CD4-positive, alpha-beta T cell treated with Interleukin-17A for 1 hour (primary cell): ENCODE measurements at places on chromosomes 3 and 15.

- no peak for DNase-seq
Observed at GRCh38 chr3:169295126-169295525, 368.4 kb downstream of the MECOM start.

- DNase-seq: no peak
Observed at GRCh38 chr3:104359546-104359945, 1007.2 kb upstream of the ALCAM start.

DNA sequence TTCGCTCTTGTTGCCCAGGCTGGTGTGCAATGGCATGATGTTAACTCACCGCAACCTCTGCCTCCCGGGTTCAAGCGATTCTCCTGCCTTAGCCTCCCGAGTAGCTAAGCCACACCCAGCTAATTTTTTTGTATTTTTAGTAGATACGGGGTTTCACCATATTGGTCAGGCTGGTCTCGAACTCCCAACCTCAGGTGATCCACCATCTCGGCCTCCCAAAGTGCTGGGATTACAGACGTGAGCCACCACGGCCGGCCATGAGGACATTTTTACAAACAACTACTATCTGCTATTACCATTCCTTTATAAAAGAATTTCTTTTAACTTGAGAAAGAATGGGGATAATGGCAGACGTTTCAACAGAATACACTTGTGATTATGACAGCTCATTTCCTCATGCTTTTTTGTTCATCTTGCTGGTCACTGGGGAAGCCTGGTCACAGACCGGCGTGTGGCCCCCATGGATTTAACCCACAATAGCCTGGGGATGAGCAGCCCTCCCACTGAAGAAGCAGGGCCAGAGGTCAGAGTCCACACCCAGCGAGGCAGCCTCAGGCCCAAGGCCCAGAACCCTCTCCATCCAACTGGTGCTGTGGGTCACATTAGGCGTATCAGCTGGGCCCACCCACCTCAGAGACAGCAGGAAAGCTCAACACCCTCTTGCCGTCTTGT is 112.0 kb downstream of the LIPC start:
- no peak for DNase-seq

DNA sequence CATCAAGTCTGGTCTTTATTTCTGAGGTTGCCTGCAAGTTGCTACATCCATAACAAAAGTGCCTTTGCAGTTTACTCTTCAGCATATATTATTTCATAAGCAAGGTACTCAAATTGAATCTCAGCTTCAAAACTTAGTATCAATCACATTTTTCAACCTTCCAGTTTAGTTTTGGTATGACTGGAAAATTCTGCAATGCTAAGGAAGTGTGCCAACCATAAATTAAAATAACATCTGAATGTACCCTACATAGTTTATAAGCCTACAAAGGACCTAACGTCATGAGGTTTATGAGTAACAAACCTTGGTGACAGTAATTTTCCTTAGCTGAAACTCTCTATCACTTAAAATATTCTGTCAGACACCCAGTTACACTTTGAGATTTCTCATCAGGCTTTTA is 62.8 kb downstream of the THBS1 start:
- no peak for DNase-seq

GRCh38 chr3:60578936-60579335 is 672.3 kb downstream of the FHIT start:
- DNase-seq: no peak

- no peak for DNase-seq
Observed at GRCh38 chr3:31495971-31496665, 36.6 kb upstream of the STT3B start.

DNA sequence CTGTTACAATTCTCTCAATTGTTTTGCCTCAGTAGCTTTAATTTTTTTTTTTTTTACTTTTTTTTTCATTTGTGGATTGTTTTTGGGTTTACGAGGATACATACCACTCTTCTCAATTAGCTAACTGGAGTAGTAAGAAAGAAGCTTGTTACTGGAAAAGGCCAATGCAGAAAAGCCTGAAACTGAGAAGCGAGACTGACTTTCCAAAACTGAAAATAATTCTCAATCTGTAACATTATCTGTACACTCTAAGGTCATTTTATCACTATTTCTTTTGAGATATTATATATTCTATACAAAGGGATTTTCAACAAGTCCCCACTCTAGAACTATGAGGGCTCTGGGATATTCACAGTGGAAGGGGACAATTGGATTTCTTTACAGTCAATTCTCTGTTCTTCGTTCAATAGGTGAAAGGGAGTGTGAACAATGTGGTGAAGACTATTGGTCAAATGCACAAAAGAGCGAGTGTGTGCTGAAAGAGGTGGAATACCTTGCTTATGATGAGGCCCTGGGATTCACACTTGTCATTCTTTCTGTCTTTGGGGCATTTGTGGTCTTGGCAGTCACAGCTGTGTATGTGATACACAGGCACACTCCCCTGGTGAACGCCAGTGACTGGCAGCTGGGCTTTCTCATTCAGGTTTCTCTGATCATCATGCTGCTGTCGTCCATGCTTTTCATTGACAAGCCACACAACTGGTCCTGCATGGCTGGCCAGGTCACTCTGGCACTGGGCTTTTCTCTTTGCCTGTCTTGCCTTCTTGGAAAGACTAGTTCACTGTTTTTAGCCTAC is 83.9 kb upstream of the KCNAB1 start:
- no peak for DNase-seq

- DNase-seq: no peak
Observed at GRCh38 chr15:55403531-55403930, 4.6 kb downstream of the CCPG1 start.

DNA sequence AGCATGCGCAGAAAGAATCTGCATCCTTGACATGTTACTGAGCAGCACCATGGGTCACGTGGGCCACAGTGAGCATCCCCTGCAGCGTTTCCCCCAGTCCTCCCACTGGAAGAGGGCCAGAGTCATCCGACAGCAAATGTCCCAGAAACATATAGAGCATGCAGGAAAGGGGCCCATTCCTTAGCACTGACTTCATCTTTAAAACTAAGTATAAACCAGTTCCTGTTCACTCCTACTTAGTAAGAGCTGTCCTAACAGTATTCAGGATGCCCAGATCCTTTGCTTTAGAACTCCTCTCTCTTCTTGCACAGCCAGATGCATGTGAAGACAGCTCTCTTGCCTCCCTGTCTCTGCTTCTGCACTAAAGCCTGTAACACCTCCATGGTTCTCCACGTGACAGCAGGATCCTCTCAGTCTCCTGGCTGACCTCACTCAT is 79.3 kb upstream of the OXTR start:
- no peak for DNase-seq

GRCh38 chr3:64158334-64158733 is 66.9 kb downstream of the PRICKLE2 start:
- DNase-seq: no peak

DNA sequence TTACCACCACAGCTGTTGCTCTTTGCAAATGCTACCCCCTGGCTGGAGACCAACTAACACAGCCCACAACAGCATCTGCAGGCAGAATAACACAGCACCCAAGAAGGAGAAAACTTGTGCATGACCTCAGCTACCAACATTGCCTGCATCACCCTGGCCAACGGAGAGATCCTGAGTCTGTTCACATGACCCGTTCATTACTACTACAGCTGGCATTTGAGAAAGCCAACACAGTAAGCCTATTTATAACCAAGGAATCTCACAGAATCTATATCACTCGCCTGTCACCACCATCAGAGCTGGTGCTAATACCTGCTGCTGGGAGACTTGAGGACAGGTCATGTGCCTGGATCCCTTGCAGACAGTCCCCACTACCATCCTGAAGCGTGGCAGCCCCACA is 215.2 kb downstream of the POLQ start:
- DNase-seq: no peak
